ENCODE measurements at places on chromosomes 12 and 14.

GRCh38 chr12:46101485-46101869 is 111.1 kb upstream of the SCAF11 start:
- no peak for DNase-seq

- DNase-seq: no peak
These were observed 161.7 kb downstream of the ANO2 start for GRCh38 chr12:5783289-5783920.

GRCh38 chr14:89399594-89400068 is 17.4 kb downstream of the FOXN3 start:
- peak; percentile 20 for DNase-seq

- DNase-seq: no peak
These were observed 41.5 kb upstream of the GLIPR1 start for GRCh38 chr12:75439048-75439447.

DNA sequence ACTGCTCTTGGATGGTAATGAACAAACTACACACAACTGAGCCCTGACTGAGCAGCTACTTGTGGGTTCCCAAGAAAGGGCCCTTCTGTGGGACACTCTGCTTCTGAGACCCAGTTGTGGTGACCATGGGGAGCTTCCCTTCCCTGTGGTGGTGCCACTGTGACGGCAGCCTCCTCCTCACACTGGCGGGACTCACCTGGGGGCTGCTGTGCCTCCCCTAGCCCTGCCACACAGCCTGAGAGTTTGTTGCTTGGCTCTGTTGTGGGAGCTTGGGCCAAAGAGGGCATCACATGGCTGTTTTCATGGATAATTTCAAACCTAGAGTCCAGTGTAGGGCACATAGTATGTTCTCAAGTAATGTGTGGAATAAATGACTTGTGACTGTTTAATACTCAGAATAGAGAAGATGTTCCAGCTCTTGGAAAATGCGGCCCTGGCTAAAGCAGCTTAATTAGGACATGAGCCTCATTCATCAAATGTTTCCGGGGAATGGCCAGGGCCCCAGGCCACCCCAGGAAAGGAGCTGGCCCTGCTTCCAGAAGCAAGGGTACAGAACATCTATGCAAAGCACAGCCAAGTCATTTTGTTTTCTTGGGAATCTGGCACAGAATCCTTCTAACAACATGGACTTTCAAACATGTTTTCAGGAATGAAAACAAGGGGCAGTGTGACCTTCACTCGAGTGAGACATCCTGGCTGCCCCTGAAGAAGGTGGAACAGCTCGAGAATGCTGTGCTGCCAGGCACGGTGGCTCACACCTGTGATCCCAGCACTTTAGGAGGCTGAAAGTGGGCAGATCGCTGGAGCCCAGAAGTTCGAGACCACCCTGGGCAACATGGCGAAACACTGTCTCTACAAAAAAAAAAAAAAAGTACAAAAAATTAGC is 21.2 kb downstream of the ZFYVE21 start:
- DNase-seq: no peak
